Heart left ventricle (tissue), 16 donors: ENCODE measurements at places on chromosomes 5 and 9. TPM values are rescaled to one million over a fixed set of nuclear protein-coding genes. Genes with fewer than 3 reads are reported as not detected.

DNA sequence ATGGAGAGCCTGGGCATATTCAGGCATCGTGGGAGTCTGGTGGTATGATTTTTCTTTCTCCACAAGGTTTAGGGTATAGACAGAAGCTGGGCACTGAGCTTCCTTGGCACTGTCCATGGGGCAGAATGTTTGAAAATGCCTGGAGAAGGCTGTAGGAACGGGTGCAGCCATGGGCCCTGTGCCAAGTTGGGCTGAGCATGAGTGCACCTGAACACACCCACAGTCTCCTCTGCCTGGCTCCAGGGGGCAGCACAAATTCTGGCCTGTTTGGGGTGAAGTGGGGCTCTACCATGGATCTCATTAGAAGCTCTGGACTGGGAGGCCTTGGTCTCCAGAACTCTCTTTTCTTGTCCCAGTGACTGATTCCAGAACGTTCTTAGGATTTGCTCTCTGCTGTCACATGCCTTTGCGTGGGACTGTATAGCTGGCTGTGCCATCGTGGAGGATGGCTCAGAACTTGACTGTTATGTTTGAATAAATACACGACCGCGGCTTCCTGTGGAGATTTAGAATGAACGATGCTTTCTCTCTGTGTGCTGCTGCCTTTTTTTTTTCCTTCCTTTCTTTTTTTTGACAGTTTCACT is 229.8 kb downstream of the FANCC start:
- DNase-seq, result peak; percentile 47

DNA sequence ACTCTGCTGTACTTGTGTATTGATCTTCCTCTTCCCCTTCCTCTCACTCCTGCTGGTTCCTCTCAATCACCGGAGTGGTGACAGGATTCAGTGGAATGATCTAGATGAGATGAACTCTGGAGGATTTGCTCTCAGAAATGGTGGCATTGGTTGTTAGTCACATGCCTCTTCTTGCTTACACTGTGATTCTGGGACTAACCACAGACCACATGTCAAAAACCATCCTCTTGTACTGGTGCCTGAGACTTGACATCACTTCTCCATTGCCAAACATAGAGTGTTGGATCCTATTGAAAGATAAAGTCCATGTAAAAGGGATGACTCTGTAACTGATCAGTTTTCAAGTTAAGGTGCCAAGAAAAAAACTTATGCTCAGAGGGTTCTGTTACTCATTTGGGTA is 506.5 kb downstream of the DMAC1 start:
- DNase-seq, result no peak

DNA sequence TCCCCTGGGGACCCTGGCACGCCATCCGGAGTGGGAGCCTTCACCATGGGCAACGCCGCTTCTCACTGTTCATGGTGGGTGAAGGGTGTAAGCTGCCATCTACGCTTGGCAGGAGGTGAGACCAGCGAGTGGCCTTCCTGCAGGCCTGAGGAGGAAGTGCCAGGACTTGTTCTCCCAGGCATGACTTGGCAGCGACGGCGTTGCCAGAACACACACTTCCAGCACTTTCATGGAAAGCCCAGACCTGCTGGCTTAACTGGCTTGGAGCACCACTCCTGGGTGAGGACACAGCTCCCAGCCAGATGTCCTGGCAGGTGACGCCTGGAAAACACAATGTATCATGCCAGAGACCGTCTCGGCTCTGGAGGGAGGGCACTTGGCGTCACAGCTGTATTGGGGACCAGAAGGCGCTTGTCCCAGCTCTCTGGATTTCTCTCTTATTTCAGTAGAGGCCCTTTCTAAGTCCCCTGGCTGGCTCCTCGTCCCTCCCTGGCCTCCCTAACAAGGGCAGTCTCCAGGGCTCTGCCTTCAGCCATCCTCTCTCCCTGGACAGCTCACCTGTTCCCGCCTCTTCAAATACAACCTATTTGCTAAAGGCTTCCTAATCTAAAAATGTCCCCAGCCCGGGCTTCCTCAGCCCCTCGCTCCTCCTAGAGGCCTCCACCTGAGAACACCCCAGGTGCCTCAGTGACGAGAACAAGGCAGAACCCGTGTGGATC is 188.3 kb downstream of the OLFM1 start:
- DNase-seq, result no peak

AMBP gene
- not detected for total RNA-seq

GRCh38 chr9:131530920-131531832 is at the start of gene UCK1:
UCK1 (minus strand) TSS chr9:131531263; CDS start chr9:131531174, 89 bp downstream.
- peak; percentile 85 for DNase-seq

GPRIN1 gene
- total RNA-seq, result 0.25 TPM

OTP gene
- not detected for total RNA-seq
